ENCODE measurements at places on chromosomes 5 and 9. TPM values are rescaled to one million over a fixed set of nuclear protein-coding genes. Genes with fewer than 3 reads are reported as not detected.

Gene LRRC70
- not detected for total RNA-seq

Gene ZNG1A
- 27.3 TPM for total RNA-seq

Gene FIBCD1
- 12.1 TPM for total RNA-seq

Gene PCDHB14
- 0.08 TPM for total RNA-seq

Gene ACOT12
- total RNA-seq, result not detected

Gene UNC5A
- total RNA-seq, result 0.39 TPM

Gene ADAMTS6
- total RNA-seq, result 0.10 TPM

Data from A549 treated with Hydrocortisone at 1 μM for 4 hours (cell line).